A549 treated with RU486 at 1 μM for 4 hours (cell line): ENCODE measurements at places on chromosomes 12 and 14. TPM values are rescaled to one million over a fixed set of nuclear protein-coding genes. Genes with fewer than 3 reads are reported as not detected.

Gene RIMKLB
- 14.2 to 17.9 TPM (median 16.4 TPM) in 5 replicates for total RNA-seq

Gene MIP
- not detected in 5 replicates for total RNA-seq

Gene KRT79
- total RNA-seq, result 0.21 TPM in 2 of 5 replicates, not detected in the others

Gene SHMT2
- total RNA-seq, result 129 to 134 TPM (median 130 TPM) in 5 replicates

Gene CCDC38
- 0.07 to 0.13 TPM (median 0.12 TPM) in 3 of 5 replicates, not detected in the others for total RNA-seq
